C1 segment of cervical spinal cord (tissue), 14 donors: ENCODE measurements at places on chromosomes 11 and 22.

DNA sequence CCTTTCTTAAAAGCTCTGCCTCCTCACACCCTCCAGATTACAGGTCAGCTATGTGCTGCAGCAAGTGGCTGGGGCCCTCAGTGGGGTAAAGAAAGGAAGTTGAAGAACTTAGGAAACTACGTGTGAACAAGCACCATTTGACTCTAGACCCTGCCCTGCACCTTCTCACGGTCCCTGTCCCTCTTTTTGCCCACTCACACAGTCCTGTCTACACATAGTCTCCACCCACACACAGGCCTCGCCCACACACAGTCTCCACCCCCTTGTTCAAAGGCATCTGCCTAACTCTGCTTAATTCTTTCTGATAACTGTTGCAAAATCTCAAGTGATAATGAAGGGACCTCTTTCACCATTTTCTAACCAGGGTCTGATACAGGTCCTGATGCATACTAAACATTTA, 59.0 kb downstream of the TMPRSS5 start:
- DNase-seq: no peak

- DNase-seq: no peak
Measured at GRCh38 chr11:39617971-39618370, 1841.5 kb downstream of the LRRC4C start.

DNA sequence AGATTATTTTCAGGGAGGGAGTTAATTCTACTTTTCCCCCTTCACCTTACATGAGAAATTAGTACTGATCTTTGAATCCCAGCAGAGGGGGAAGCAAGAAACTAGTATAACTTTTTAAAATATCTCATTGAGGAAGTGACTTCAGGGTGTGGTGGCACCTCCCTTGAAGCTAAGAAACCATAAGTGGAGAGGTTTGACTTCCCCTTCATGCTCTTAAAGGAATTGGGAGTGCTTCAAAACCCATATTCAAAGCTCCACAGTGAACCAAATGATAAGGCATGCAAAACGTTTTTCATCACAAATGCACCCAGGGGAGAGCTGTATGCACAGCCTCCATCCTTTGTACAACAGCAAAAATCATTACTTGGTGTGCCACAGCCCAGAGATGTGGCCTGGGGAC, 540 bp downstream of the MS4A14 start:
- no peak for DNase-seq

- DNase-seq: no peak
Measured at GRCh38 chr11:46983598-46983997, 47.0 kb downstream of the CSTPP1 start.

DNA sequence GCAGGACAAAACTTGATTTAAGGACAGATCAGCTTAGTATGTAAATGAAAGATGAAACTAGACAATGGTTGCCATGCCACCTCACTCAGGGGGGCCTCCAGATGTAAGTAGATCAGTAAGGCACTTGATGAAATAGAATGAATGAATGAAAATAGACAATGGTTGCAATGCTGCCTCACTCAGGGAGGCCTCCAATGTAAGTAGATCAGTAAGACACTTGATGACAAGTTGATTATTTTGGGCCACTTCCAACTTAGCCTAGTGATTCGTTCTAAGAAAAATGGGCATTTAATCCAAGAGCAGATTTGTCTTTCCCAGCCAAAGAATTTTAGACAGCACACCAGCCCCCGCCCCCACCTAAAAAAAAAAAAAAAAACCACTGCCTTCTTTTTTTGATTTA, 19.2 kb upstream of the SLC5A12 start:
- DNase-seq: no peak

DNA sequence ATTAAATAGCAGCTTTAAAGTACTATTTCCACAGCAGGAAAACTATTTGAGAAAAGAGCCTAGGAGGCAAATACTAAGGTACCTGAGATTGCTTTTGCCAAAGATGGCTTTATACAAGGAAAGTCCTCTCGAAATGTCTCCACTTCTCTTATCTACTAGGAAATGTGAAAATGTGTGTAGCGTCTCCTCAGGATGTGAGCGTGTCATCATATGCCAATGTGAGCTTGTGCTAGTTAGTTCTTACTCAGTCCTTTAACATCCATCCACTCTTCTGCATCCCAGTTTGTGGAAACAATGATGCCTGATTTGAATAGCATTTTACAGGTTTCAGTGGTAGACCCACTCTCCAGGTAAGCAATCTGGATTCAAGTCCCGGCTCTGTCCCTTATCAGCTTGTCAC, 421.0 kb downstream of the DYNC2H1 start:
- DNase-seq: no peak

DNA sequence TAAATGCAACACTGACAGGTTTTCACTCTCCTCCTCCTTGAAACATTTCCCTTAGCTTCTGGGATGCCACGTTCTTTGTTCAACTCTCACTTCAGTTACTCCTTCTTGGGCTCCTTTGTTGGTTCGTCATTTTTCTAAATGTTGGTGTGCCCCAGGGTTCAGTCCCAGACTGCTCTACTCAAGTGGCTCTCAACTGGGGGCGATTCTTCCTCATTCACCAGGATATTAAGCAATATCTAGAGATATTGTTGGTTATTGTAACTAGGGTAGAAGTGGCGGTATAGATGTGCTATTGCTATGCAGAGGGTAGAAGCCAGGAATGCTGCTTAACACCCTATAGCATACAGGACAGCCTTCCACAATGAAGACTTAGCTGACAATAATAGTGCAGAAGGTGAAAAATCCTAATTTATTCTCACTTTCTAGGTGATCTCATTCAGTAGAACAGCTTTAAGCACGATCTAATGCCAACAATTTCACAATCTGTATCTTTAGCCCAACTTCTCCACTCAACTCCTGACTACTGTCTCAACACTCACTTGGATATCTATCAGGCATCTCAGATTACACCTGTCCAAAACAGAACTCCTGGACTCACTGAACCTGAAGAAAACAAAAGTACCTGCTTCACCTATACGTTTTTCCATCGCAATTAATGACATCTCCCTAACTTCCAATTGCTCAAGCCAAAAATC, 4.6 kb downstream of the NUP160 start:
- DNase-seq: no peak

DNA sequence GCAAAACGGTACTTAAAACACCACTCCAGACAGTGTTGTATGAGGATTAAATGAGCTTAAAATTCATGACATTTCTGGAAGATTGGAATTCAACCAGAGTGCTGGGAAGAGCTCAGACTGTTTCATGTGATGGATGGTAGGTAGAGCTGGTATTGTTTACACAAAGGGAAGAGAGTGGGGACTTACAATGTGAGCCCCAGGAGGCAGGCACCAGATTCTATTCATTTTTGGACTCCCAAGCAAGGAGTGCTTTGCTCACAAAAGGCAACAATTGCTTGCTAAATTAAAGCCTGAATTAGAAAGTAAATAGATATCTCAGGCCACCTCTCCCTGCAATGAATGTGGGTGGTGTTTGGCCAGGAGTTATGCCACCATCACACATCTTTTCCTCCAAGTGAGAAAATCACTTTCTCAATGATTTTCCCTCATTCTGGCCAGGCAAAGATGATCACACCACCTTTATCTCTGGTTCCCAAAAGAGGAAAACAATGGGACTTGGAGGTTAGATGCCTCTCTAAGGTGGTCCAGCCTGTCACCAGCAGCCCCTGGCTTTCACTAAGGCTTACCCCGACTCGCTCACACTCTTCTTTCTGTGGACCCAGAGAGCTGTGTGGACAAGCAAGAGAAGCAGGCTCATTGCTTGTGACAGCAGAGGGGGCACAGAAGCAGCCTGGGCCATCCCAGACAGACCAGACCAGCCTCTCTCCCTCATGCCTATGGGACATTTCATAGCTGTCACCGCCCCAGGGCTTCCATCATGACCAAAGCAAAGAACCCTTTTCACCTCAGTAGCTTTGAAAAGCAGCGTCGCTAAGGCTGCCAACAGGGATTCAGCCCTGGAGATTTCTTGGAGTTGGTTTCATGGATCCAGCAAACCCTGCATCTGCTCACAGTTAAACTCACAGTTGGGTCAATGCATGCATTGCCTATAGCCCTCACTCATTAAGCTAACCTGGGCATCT, 63.5 kb upstream of the DRD2 start:
- DNase-seq: no peak
